ENCODE measurements at places on chromosomes 12 and 14. TPM values are rescaled to one million over a fixed set of nuclear protein-coding genes. Genes with fewer than 3 reads are reported as not detected.
A peak's percentile ranks its signal among the peaks of the same experiment; 100 is the strongest.

- no peak for DNase-seq
- no peaks in the 10 kb centered on the region for H3K27me3 ChIP-seq
- no peak overlapping the region for H3K4me3 ChIP-seq
- H3K27ac ChIP-seq, result no peak overlapping the region
- no peaks in the 10 kb centered on the region for H3K36me3 ChIP-seq
- H3K4me1 ChIP-seq, result no peaks in the 10 kb centered on the region
Observed at GRCh38 chr14:85279407-85279806, 250.5 kb upstream of the FLRT2 start.

DNA sequence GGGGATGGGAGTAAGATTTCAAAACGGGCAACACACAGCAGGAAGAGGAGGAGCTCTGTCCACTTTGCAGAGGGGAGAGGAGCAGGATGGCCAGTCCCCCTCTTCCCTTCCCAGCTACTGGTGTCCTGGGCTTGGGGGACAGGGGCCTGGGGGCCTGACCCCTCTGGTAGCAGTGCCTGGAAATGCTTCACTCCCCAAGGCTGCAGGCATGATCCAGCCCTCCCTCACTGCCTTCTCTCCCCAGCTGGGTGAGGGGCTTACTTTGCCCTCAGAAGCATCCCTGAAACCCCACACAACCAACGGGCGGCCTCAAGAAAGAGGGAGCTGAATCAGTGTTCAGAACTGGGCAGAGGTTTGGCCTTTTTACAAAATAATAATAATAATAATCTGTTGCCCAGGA, 279.5 kb downstream of the DPF3 start:
- no peaks in the 10 kb centered on the region for H3K36me3 ChIP-seq
- H3K27me3 ChIP-seq, result no peaks in the 10 kb centered on the region
- no peak overlapping the region for H3K4me3 ChIP-seq

DNA sequence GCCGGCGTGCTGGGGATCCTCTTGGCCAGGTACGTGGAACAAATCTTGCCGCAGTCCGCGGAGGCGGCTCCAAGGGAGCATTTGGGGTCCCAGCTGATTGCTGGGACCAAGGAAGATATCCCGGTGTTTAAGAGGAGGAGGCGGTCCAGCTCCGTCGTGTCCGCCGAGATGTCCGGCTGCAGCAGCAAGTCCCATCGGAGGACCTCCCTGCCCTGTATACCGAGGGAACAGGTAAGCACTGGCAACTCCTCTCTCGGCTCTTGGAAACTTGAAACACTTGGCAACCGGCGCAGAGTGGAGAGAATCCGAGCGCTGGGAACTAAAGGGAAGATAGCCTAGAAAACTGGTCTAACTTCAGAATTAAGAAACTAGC, 1.7 kb downstream of the PDE3A start:
- no peaks in the 10 kb centered on the region for H3K36me3 ChIP-seq
- no peaks in the 10 kb centered on the region for H3K27me3 ChIP-seq
- no peaks in the 10 kb centered on the region for H3K4me1 ChIP-seq
- H3K27ac ChIP-seq, result peak overlapping the region; percentile 87

ESPL1 gene
- polyA plus RNA-seq, result 0.27 TPM

GRCh38 chr12:45705404-45705803, 24.1 kb upstream of the ARID2 start:
- H3K4me3 ChIP-seq, result no peak overlapping the region
- no peaks in the 10 kb centered on the region for H3K27me3 ChIP-seq
- peaks cover 6% of the 10 kb centered on the region for H3K4me1 ChIP-seq

GRCh38 chr12:53974084-53975063, at the start of gene HOTAIR:
Gene HOTAIR (minus strand): TSS chr12:53974954.
- peaks cover 3% of the 10 kb centered on the region for H3K27me3 ChIP-seq

GPR68 gene
- polyA plus RNA-seq, result 0.23 TPM

DNA sequence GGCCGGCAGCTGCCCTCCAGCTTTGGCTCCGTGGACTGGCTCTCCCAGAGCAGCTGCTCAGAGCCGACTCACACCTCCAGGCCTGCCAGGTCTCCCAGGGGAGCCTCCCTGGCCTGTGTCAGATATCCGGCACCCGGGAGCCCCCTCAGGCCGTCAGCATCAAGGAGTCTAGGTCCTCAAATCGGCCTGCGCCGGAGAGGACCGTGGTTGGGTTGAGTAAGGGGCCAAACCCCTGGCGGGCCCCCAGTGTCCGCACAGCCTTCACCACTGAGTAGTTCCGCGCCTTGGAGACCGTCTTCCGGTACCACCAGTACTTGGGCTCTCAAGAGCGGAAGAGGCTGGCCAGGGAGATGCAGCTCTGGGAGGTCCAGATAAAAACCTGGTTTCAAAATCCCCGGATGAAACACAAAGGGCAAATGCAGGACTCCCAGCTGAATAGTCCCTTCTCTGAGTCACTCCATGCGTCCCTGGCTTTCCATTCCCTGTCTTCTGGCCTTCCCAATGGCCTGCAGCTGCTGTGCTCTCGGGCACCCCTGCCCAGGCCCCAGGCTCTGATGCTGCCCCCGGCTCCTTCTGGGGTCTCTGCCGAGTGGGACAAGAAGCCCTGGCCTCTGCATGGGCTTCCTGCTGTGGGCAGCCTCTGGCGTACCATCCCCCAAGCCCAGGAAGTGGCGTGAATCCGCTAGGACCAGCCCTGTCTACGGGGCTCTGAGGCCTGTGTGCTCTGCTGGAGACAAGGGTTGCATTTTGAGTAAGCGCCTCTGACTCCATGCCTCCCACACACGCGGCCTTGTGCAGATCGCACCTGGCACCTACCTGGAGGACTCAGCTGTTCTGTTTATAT, 245.1 kb upstream of the ATXN7L3B start:
- no peak overlapping the region for H3K27ac ChIP-seq
- H3K4me3 ChIP-seq, result no peak overlapping the region
- DNase-seq, result no peak
- no peaks in the 10 kb centered on the region for H3K36me3 ChIP-seq
- no peaks in the 10 kb centered on the region for H3K27me3 ChIP-seq

DNA sequence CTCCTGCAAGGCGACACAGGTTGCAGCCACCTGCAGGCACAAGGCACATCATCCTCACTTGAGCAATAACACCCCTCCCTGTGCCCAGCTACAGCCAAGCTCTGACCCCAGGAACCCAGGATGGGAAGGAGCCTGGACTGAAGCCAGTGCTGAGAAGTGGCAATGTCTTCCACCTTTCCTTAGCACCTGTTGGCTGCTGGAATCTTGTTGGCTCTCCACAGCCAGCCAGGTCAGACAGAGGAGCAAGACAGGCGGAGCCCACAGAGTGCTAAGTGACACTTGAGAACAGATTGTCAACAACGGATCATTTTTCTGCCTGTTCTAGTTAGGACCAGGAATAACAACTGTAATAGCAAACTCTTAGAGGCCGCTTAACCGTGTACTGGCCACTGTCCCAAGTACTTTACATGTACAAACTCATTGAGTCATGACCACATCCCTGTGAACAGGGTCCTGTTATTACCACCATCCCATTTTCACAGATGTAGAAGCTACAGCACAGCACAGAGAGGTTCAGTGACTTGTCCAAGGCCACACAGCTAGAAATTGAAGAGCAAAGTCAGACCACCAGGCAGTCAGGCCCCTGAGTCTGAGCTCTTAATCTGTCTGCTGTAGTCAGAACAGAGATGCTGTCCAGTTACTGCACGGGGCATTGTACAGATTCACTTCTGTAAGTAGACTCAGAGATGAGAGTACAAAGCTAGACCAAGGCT, 45.6 kb downstream of the RNFT2 start:
- H3K4me1 ChIP-seq, result no peaks in the 10 kb centered on the region
- H3K4me3 ChIP-seq, result no peak overlapping the region
- H3K27me3 ChIP-seq, result no peaks in the 10 kb centered on the region

GPR84 gene
- 0.27 TPM for polyA plus RNA-seq

- peaks cover 11% of the 10 kb centered on the region for H3K36me3 ChIP-seq
- peak overlapping the region; percentile 87 for H3K27ac ChIP-seq
- DNase-seq, result no peak
- H3K4me3 ChIP-seq, result peak overlapping the region; percentile 4
Observed at GRCh38 chr12:53659571-53659981, 16.3 kb downstream of the ATP5MC2 start.

RNASE4 gene
- 9.6 TPM for polyA plus RNA-seq

LRRIQ1 gene
- polyA plus RNA-seq, result 2.0 TPM

DNA sequence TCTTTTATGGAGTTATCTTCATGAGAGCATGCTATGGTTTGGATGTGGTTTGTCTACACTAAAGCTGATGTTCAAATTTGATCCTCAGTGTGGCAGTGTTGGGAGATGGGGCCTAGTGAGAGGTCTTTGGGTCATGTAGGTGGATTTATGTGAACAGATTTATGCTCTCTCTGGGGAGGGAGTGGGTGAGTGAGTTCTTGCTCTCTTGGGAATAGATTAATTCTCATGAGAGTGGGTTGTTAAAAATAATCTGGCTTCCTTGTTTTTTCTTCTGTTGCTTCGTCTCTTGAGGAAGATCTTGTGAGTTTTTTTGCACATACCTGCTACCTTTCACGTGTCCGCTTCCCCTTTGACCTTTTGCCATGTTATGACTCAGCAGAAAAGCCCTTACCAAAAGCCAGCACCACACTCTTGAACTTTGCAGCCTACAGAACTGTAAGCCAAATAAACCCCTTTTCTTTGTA, 20.5 kb downstream of the DERA start:
- H3K27me3 ChIP-seq, result no peaks in the 10 kb centered on the region
- H3K27ac ChIP-seq, result no peak overlapping the region
- no peak for DNase-seq
- H3K4me3 ChIP-seq, result no peak overlapping the region

DNA sequence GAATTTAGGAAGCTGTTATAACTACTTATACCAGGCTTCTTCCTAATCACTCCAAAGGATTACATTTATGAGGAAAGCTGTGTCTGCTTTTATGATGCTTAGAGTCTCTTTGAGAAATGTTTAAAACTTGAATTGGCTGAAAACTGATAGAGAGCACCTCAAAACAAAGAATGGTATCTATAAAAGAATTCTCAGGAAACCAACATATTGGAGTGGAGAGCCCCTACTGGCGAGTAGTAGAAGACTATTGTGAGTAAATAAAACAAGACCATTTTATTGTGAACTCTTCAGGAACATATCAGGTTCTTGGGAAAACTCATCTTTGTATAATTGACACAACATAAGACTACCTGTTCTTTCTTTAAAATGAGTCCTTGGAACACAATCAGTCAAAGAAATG, 578.6 kb downstream of the RERGL start:
- H3K27me3 ChIP-seq, result no peaks in the 10 kb centered on the region
- no peaks in the 10 kb centered on the region for H3K36me3 ChIP-seq
- no peak overlapping the region for H3K27ac ChIP-seq
- no peak overlapping the region for H3K4me3 ChIP-seq

CCDC177 gene
- not detected for polyA plus RNA-seq

- H3K4me1 ChIP-seq, result no peaks in the 10 kb centered on the region
- no peaks in the 10 kb centered on the region for H3K36me3 ChIP-seq
- no peak overlapping the region for H3K4me3 ChIP-seq
- no peak overlapping the region for H3K27ac ChIP-seq
Observed at GRCh38 chr14:23829736-23830471, 123.7 kb upstream of the DHRS4 start.

RNASE1 gene
- polyA plus RNA-seq, result 144 TPM

GRCh38 chr14:96393071-96393691, 1.3 kb downstream of the AK7 start:
- no peaks in the 10 kb centered on the region for H3K36me3 ChIP-seq
- H3K4me1 ChIP-seq, result no peaks in the 10 kb centered on the region
- peak overlapping the region; percentile 65 for H3K4me3 ChIP-seq
- no peak overlapping the region for H3K27ac ChIP-seq

DNA sequence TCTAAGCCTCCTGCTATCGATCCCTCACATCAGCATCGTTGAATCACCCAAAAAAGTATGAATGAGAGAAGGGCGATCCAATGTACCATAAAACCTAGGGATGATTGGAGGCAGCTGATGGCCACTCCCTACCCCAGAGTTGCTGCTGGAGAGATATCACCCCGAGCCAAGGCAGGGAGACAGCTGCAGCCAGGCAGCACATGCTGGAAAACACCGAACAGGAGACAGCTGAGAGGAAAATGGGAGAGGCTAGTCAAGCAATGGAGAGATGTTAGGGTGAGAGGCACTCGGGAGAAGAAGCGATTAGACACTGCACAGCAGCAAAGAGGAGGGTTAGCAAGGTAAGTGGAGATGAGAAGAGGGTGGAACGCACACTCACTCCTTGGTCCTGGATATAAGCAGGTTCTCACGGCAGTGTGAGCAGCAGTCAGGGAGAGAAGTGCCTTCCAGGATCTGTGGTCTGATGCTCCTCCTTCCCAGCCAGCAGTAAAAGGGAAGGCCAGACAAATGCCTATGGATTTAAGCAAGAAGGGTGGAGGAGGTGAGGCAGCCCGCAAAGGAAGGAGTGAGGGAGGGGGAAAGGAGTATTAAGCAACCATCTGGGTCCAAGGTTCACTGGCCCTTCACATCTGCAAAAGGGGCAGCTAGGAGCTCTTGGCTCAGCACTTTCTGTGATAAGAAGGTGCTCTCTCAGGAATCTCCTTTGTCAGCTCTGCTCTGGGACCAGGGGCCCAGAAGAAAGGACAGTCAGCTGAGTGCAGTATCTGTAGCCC, at the start of gene SLC7A7:
Gene SLC7A7, minus strand, starts transcription at position 495 of the 773 bp plus-strand sequence. CDS start 2,037 bp downstream, outside the sequence.
- H3K27ac ChIP-seq, result no peak within 1 kb of the TSS
- H3K36me3 ChIP-seq, result no peaks in the 10 kb centered on the region
- DNase-seq, result no peak
- H3K4me3 ChIP-seq, result no peak within 1 kb of the TSS

CFAP73 gene
- polyA plus RNA-seq, result 0.42 TPM

PIANP gene
- 1.4 TPM for polyA plus RNA-seq

GRCh38 chr12:20044846-20045245, 323.5 kb upstream of the PDE3A start:
- H3K4me3 ChIP-seq, result no peak overlapping the region
- no peak for DNase-seq
- H3K4me1 ChIP-seq, result no peaks in the 10 kb centered on the region
- H3K36me3 ChIP-seq, result no peaks in the 10 kb centered on the region
- no peak overlapping the region for H3K27ac ChIP-seq
- H3K27me3 ChIP-seq, result no peaks in the 10 kb centered on the region

DNA sequence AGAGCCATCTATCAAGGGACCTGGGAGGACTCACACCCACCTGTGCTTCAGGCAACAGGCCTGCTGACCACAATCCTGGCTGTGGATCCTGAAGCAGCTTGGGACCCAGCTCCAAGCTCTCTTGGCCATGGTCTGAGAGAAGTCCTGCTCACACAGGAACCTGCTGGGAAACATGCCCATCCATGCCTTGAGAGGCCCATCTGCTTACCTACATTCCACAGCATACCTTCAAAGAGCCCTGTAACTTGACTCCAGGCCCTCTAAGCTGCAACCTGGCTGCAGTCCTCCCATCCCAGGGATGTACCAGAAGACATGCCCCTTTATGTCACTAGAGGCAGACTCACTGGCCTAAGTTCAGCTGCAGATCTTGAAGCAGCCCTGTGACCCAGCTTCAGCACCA, 61.7 kb upstream of the AMIGO2 start:
- no peak for DNase-seq
- no peak overlapping the region for H3K4me3 ChIP-seq
- H3K27me3 ChIP-seq, result no peaks in the 10 kb centered on the region
- no peaks in the 10 kb centered on the region for H3K4me1 ChIP-seq
